ENCODE measurements at places on chromosomes 16 and 17. TPM values are rescaled to one million over a fixed set of nuclear protein-coding genes. Genes with fewer than 3 reads are reported as not detected.

Gene FOXJ1
- total RNA-seq = not detected

Gene TBC1D3C
- not detected for total RNA-seq

Gene SDK2
- under 0.01 TPM for total RNA-seq

Gene FLOT2
- total RNA-seq = 42.6 TPM

Gene METTL2A
- total RNA-seq = 13.6 TPM

Gene ATP6V0D1
- 129 TPM for total RNA-seq

Gene NEUROD2
- total RNA-seq = under 0.01 TPM

Gene CKLF
- 38.0 TPM for total RNA-seq

Gene TBC1D3E
- not detected for total RNA-seq

Gene CLEC18A
- under 0.01 TPM for total RNA-seq

Gene PRSS53
- total RNA-seq = 1.4 TPM

Gene MTHFSD
- total RNA-seq = 18.3 TPM

Gene MMP2
- total RNA-seq = 1,068 TPM

Gene ODF4
- total RNA-seq = not detected

Gene NPB
- 0.63 TPM for total RNA-seq

Gene PRR35
- total RNA-seq = not detected

Gene ZNF652
- total RNA-seq = 8.9 TPM

Gene ACSM2A
- not detected for total RNA-seq

Gene SPEM3
- not detected for total RNA-seq

Gene KRT24
- total RNA-seq = not detected

Gene ZG16
- total RNA-seq = not detected

Gene USP43
- total RNA-seq = 0.09 TPM

Gene CORO6
- total RNA-seq = 10.2 TPM

Gene PMFBP1
- 0.32 TPM for total RNA-seq

Gene CCDC78
- total RNA-seq = 2.0 TPM

Gene SLC43A2
- total RNA-seq = 7.0 TPM

Gene BRIP1
- total RNA-seq = 2.0 TPM

Gene PRAC2
- not detected for total RNA-seq

Gene MYL11
- not detected for total RNA-seq

Gene CD300H
- total RNA-seq = not detected

Gene DLX3
- not detected for total RNA-seq

Gene LSM12
- 13.7 TPM for total RNA-seq
